ENCODE measurements at places on chromosomes 16 and 17.

- no peak for DNase-seq
Measured at GRCh38 chr16:70390774-70391173, 44.1 kb downstream of the DDX19A start.

DNA sequence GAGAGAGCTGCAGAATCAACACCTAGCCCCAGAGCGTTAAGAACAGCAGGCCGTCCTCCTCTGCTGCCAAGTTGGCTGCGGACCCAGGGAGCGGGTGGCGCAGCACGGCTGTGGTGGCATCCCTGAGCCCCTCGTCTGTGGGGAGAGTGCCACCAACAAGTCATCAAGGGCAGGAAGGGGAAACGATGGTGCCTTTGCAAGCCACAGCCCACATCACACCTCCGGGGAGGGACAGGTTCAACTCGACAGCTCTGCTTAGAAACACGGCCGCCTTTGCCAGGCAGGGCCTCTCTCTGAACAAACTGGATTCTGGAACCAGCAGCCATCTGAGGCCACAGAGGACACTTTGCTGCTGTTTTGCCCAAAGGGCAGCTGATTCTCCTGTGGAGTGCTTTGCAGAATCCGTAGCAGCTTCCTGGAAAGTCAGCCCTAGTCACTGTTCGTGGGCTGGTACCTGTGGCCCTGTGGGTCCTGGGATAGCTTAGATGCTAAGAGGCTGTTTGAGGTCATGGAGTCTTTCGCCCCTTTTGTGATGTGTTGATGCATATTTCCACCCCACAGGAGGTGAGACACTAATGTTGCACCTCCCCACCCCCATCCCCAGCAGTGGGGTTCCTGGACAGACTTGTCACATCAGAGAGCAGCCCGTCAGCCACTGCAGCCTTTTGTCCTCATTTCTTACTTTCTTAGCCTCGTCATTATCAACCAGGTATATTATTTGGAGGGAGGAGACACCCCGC is 270.6 kb downstream of the CPPED1 start:
- peak; percentile 55 for DNase-seq

DNA sequence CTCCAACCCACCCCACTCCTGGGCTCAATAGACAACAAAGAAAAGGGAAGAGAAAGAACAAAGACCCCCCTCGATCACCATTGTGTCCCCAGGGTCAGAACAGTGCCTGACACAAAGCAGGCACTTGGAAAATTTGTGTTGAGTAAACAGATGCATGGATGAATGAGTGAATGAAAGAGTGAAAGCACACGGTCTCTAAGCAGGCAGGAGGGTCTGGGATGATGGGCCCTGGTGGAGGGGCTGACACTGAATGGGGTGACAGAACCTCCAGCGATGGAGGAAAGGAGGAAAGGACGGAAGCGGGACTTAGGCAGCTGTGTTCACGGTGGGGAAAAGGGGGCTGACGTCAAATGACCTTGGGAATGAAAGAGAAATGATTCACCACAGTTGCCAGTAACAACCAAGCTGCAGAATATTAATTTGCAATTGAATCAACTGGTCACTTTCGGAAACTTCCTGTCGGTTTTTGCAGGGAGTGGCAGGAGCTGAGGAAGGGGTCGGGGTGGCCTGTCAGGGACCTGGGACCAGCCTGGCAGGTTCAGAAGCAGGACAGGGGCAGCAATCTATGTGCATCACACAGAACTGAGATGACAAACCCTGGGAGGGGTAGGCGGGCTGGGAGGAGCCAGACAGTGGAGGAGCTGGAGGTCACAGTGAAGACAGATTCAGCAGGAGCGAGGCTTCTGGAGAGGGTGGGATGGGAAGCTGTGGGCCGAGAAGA is 6.7 kb upstream of the GAST start:
- DNase-seq: no peak

- DNase-seq: no peak
Measured at GRCh38 chr17:79595471-79595870, 15.4 kb downstream of the RBFOX3 start.

DNA sequence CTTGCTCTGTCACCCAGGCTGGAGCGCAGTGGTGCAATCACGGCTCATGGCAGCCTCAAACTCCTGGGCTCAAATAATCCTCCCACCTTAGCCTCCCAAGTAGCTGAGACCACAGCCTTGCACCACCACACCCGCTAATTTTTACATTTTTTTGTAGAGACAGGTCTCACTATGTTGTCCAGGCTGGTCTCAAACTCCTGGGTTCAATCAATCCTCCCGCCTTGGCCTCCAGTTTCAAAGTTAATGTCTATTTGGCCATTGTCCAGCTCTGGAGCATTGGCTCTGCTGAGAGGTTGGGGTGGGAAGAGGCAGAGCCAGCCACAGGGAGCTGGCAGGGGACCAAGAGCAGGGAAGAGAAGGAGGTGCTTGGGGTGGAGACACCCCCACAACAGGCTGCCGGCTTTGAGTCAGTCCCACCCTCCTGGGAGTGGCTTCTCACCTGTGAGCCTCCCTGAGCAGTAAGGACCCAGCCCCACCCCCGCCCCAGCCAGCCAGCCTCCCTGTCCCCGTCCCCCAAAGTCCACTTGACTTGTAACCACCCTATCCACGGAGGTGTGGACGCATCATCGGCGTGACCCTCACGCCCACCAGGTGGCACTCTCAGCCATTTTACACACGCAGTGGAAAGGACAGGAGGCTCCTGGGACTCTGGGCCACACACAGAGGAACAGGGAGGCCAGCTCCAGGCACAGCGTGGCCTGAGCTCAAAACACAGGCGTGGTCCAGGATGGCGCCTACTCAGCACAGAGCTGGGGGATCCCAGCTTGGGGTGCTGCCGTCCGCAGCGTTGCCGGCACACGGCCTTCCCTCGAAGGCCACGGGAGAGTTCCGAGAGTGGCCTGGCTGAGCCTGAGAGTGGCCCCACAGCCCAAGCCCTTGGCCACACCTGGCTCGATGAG is 22.8 kb upstream of the PVALEF start:
- peak; percentile 71 for DNase-seq

DNA sequence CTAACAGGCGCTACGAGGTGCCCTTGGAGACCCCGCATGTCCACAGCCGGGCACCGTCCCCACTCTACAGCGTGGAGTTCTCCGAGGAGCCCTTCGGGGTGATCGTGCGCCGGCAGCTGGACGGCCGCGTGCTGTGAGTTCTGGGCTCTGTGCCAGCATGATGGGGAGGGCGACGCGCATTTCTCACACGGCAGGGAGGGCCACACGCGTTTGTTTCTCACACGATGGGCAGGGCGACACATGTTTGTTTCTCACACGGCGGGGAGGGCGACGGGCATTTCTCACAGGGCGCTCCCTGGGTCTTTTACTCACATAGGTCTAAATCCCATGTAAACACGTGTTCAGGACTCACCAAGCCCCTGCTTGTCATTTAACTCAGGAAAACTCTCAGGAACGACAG is 4.4 kb downstream of the GAA start:
- DNase-seq: no peak

- DNase-seq: peak; percentile 73
Measured at GRCh38 chr17:59830007-59830630, 62.6 kb downstream of the TUBD1 start.

- no peak for DNase-seq
Measured at GRCh38 chr16:85395207-85395912, 217.8 kb upstream of the GSE1 start.

DNA sequence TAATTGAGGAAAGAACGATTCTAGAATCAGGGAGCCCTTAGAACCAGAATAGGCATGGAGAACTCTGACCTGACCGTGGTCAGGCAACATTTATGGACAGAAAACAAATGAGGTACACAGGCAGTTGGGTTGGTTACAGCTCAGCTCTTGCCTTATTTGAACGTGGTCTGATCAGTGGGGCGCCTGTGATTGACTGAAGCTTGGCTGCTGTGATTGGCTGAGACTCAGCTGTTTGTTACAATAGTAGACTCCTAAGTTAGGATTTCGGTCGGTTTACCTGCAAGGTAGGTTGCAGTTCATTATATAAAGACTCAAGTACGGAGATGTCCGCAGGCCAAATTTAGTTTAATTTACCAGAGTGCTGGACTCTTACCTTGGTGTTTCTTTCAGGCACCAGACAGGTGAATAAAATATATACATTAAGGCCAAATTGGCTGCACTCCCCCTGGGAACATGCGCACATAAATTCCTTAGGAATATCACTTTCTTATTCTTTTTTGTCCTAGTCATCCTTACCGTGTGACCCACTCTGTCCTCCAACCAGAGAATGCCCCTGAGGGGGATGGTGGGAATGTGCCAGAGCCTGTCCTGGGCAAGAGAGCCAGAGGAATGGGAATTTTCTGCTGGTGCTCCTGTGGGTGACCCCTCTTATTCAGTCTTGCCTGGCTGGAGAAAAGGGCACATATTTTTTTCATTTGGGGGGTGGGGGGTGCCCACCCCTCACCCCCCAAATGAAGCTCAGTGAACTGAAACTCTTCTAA is 7.5 kb upstream of the CSNK2A2 start:
- no peak for DNase-seq

- no peak for DNase-seq
Measured at GRCh38 chr17:52235516-52235915, 77.0 kb upstream of the CA10 start.

All from activated CD4-positive, alpha-beta T cell treated with anti-CD3 and anti-CD28 coated beads for 48 hours (primary cell).